BJ (cell line): ENCODE measurements at places on chromosomes 11 and 22.

DNA sequence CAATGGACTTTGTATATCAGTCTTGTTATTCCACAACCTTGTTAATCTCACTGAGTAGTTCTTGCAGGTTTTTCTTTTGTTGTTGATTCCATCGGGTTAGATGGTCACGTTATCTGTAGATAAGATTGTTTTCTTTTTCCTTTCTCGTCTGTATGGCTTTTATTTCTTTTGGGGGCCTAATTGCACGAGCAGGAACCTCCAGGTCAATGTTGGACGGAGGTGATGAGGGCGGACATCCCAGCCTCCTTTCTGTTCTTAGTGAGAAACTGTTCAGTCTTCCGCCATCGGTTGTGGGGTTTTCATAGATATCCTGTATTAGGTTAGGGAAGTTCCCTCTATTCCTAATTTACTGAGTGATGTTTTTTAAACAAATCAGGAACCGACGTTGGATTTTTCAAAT, 4.8 kb upstream of the PRR33 start:
- no peak for DNase-seq

- no peak for DNase-seq
Observed at GRCh38 chr11:131302836-131303235, 67.6 kb upstream of the NTM start.

- no peak for DNase-seq
Observed at GRCh38 chr11:104572279-104572678, 326.0 kb downstream of the CASP12 start.

GRCh38 chr11:111069066-111069465, 176.5 kb upstream of the POU2AF2 start:
- no peak for DNase-seq

DNA sequence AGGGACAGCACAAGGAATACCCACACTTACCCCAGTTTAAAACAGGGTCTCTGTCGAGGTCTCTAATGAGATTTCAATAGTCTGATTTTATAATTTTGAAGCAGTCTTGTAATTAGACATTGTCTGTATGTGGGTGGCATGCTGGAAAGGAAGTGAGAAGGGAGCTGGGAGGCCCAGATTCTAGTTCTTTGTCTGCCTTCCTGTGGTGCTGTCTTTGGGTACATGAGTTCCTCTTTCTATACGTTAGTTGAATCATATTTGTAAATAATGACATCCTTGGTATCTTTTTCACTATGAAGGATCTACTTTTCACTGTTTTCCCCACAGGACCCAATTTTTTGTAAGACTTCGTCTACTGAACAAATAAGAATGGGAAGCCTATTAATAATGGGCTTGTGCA, 42.0 kb upstream of the TENM4 start:
- DNase-seq = no peak

- DNase-seq = no peak
Observed at GRCh38 chr11:132301465-132301864, 931.0 kb downstream of the NTM start.

- DNase-seq = no peak
Observed at GRCh38 chr11:47147250-47147649, 29.4 kb downstream of the ARFGAP2 start.

- DNase-seq = no peak
Observed at GRCh38 chr22:47029244-47030074, 267.0 kb downstream of the TBC1D22A start.

DNA sequence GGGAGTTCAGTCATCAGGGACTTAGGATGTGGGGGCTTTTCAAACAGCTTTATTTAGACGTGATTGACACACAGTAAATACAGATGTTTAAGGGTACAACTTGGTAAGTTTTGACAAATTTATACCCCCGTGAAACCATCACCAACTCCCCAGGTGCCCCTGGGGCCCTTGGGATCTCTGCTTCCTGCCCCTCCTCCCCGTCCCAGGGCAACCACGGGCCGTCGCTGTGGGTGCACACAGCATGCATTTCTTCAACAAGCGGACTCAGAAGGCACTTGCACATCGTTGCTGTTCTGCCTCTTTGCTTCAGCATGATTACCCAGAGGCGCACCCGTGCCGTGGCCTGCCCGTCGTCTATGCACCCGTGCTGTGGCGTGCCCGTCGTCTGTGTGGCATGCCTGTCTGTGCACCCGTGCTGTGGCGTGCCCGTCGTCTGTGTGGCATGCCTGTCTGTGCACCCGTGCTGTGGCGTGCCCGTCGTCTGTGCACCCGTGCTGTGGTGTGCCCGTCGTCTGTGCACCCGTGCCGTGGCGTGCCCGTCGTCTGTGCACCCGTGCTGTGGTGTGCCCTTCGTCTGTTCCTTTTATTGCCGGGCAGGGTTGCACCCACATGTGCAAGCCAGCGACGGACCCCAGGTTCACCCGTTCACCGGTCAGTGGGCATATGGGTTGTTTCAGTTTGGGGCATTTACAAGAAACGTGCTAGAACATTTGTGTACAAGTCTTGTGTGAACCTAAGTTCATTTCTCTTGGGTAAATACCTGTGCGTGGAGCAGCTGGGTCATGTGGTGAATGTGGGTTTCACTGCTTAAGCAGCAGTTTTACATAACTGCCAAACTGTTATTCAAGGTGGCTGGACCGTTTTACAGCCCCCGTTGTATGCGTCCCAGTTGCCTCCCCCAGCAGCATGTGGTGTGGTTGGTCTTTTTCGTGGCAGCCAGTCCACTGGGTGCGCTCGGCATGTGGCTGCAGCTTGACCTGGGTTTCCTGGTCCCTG, 8.3 kb downstream of the CD81 start:
- DNase-seq = no peak

GRCh38 chr11:130413405-130414106, 14.9 kb downstream of the ADAMTS8 start:
- DNase-seq = no peak

GRCh38 chr11:67041602-67042001, 15.0 kb upstream of the RHOD start:
- no peak for DNase-seq

- DNase-seq = no peak
Observed at GRCh38 chr11:128563942-128564641, 23.3 kb downstream of the ETS1 start.

DNA sequence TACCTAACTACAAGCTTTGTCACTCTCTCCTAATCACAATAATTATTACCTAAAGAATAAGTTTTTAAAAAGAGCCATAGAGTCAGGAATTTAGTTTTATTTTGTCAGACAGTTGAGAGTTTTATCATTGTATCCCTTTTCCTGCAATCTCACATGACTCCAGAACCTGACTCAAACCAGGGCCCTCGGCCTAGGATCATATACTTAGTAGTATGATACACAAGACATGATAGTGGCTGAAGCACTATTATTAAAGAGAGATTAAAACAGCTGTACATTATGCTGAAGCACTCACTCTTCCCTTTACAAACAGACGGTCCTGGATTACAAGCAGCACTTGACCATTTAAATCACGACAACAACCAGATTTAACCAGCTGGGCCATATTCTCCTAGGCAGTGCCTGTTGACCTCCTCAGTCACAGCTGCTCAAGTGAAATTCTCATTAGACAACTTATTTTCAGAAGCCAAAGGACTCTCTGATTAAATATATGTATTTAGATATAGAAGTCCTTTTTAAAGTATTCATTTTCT, 44.0 kb downstream of the SOX6 start:
- DNase-seq = no peak

DNA sequence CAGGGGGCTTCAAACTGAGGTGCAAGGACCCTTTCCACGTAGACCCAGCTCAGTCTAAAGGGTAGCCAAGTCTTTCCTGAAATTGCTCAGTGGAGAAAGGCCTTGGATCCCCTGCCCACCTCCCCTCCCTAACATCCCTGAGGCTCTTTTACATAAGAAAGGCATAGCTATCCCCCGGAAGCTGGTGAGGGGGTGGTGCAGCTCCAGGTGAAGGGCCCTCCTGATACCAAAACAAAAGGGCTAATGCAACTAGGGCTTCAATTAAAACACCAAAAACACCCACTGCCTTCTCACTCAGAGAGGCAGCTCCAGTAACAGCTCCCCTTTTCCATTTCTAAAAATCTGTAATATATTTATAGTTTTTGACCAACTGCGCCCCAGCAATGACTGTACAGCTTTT, 5.8 kb downstream of the SHANK2 start:
- no peak for DNase-seq

GRCh38 chr11:37298173-37298572, 700.1 kb upstream of the RAG2 start:
- DNase-seq = no peak

GRCh38 chr11:133402551-133402950, 129.8 kb downstream of the OPCML start:
- no peak for DNase-seq

DNA sequence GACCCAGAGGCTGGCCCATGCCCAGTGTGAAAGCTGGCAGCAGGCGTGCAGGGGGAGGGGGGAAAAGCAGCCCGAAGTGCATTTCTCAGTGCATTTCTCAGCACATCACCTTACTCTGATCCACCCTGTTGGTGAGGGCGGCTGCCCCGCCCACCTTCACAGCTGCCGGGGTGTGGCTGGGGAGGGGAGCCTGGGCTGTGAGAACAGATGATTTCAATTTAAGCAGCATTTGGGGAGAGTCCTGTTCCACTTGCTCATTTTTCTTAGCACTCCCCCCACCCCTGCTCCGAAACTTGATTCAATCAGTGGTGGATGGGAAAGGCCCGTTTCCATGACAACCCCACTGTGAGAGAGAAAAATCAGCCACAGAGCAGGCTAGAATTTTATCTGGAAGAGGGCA, 84.8 kb downstream of the SNX19 start:
- DNase-seq = no peak

DNA sequence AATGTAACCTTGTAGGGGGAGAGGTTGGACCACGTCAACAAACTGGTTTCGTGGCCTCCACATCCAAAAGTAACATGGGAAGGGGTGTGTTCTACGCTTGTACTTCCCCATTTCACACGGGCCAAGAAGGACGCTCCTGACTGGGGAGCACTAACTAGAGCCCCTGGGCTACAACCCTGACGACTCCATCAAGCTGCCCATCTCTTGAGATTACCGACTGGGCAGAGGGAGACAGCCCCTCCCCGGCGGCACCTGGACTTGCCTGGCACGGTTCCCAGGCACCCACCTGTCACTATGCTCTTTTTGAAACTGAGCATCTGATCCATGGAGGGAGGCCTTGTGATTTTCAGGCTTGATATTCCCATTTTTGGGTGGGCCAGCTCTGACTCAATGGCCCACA, 68.5 kb downstream of the SHANK2 start:
- no peak for DNase-seq

GRCh38 chr22:20523086-20523983, 15.9 kb downstream of the MED15 start:
- no peak for DNase-seq

- no peak for DNase-seq
Observed at GRCh38 chr22:34842630-34843029, 223.3 kb upstream of the ISX start.

DNA sequence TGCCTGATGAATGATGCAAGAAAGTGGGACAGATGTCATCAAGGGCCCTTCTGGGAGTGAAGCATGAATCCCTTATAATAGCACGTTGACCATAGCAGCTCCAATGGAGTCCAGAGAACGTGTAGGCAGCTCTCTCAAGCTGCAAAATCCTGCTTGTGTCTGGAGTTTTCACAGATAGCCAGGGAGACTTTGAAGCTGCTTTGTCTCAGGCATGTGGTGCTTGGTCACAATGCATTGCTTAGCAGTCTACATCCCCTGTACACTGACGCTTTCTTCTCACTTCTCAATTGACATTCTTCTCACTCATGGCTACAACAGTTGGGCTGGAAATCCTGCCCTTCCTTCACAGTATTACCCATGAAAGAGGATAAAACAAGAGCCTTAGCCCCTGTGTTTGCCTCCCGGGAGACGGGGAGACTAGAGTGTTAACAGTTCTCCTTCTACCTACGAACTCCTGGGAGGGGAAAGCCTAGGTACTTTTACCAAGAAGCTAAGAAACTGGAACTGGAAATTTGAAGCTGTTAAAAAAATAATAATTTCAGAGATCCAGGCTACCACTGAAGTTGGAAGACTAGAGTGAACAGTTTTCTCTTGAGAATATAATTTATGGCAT, 20.7 kb upstream of the MMP7 start:
- no peak for DNase-seq

GRCh38 chr11:2672553-2673249, 27.1 kb downstream of the KCNQ1OT1 start:
- DNase-seq = no peak

- no peak for DNase-seq
Observed at GRCh38 chr11:46064221-46064620, 57.0 kb downstream of the PHF21A start.

GRCh38 chr11:37748641-37749040, 1150.6 kb upstream of the RAG2 start:
- DNase-seq = no peak
